NCI-H446 treated with DMSO at 0.1 percent for 48 hours (cell line): ENCODE measurements at places on chromosomes 13 and 19.

DNA sequence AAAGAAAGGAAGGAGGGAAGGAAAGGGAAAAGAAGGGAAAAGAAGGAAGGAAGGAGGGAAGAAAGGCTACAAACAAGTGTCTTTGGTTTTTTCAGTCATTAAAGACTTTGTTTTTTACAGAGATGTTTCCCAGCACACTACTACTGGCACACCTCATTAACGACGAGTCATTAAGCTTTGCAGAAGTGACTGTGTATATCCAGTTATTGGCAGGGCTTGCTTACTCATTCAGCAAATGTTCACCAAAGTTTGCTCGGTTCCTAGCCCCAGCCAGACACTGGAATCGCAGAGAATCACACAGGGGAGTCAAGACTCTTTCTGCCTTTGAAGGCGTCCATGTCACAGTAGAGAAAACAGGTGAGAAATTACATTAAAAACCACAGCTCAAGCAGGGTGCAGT lies 4.3 kb downstream of the NLRP12 start:
- DNase-seq = no peak

- DNase-seq = no peak
These were observed 34.9 kb upstream of the POP4 start for GRCh38 chr19:29571181-29571580.

DNA sequence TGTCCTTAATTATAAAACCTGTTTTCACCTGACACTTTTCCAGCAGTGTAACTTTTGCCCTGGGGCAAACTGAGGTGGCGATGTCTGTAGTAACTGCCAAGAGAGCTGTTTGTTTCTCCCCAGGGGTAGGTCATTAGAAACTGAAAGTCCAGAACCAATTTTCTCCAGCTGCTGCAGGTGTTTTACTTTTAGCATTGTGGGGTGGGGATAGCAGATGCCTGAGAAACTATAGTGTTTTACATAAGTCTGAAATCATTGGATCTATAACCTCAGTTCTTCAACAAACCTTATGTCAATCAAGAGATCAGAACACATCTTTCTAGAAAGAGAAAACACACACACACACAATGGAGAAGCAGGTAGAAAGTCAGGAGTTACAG lies 92.7 kb downstream of the LHFPL6 start:
- no peak for DNase-seq

DNA sequence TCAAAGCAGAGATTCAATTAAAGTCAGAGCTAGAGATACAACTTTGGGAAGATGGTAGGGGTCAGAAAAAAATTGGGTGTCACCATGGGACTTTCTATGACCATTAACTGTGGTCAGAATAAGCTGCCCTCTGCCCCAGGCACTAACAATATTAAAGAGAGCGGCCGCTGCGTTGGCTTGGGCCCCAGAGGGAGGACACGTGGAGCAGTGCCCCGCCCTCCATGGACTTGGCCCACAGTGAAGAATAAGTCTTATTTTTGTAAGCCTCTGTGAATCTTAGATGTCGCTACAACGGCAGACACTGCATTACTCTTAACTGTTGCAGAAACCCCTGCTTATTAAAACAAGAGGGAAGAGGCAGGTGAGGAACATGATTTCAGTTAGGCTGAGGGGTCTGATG lies 172.7 kb downstream of the UQCRFS1 start:
- no peak for DNase-seq

DNA sequence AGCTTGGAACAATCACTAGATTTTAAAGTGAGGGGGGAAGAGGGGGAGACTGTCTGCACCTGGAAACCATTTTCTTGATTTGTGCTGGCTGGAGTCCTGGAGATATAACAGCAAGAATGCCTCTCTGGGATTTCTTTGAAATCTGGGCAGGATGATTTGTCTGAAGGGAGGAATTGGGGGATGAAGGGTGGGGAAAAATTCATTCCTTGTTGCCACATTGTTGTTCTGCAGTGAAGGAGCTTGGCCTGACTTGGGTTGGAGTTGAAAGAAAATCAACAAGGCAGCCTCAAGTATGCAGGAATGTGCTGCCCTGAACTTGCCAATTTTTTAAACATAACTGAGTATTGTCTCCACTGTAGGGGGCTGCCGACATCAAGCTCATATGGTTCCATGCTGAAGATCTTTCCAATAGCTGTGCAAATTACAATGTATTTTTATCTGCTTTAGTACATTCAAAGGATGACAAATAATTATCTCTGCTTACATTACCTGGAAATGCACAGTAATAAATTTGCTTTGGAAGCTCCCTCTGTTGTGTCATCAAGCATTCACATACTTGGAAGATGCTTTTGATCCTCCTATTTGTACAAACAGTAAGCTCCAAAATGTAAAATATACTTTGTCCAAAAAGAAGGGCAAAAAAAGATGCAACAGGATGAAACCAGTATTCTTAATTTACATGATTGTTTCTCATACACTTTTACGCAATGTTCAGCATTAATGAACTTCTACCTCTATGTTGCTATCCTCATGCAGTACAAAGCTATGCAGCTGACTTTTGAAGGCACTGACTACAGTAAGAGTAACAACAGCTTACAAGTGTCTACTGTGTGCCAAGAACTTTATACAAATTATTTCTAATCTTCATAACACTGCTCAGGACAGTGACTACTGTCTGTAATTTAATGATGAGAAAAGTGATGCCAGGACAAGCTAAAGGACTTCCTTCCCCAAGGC lies 627.9 kb upstream of the KLF12 start:
- DNase-seq = no peak

DNA sequence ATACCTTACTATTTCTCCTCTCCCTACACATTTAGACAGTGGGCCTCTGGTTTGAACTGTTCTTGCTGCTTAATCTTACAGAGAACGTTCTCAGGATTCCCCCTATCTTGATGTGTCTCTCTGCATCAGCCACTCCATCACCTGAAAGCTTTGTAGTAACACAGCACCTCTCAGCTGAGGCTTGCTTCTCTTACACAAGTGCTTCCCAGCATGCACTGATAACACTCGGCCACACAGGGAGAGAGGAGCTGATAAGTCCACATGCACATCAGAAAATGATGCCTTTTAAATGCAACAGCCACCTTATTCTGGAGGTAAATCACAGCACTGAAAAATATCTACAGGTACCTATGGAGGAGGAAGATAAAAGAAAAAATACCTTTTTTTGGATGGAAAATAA lies 192.2 kb upstream of the TSHZ3 start:
- no peak for DNase-seq

DNA sequence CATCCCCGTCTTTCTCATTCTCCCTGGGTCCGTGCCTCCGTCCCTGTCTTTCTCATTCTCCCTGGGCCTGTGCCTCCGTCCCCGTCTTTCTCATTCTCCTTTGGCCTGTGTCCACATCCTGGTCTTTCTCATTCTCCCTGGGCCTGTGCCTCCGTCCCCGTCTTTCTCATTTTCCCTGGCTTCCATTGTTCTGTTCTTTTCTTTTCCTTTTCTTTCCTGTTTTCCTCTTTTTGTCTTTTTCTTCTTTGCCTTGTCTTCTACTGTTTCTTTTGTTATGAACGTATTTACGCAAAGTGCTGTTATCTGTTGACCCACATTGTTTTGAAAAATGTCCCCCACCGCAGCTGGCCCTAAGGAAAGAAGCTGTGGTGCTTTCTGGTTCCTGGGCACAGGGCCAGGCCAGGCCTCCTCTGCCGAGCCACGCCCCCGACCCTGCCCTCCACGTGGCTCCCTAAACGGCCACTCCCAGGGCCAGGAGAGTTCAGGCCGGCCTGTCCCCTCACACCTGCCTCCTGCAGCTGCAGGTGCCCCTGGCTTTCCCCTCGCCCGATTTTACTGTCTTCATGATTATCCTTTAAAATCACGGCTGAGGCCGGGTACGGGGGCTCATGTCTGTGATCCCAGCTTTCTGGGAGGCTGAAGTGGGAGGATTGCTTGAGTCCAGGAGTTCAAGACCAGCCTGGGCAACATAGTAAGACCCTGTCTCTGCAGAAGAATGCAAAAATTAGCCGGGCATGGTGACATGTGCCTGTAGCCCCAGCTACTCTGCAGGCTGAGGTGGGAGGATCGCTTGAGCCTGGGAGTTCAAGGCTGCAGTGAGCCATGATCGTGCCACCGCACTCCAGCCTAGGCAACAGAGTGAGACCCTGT lies 14.0 kb upstream of the TMPRSS9 start:
- no peak for DNase-seq
